Adipocyte (in vitro differentiated cells): ENCODE measurements at places on chromosomes 7 and 10.

DNA sequence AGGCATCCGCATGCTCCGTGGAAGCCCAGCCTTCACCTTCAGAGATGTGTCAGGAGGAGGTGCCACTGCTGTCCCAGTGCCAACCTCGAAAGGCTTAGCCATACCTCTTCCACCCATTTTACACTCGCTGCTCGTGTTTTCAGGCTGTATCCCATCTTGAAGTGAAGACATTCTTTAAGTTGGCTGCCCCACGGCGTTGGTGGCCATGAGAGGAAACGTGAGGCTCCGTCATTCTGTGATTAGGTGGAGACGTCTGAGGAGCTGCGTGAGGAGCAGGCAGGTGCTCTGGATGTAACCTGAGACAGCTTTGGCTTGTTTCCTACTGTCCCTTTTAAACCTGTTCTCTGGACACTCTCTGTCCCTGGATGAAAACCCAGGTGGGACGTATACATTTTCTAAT is 159.9 kb upstream of the RNF32 start:
- no peak for DNase-seq

GRCh38 chr10:97518301-97519043 is 19.7 kb downstream of the UBTD1 start:
- DNase-seq: peak; percentile 26

DNA sequence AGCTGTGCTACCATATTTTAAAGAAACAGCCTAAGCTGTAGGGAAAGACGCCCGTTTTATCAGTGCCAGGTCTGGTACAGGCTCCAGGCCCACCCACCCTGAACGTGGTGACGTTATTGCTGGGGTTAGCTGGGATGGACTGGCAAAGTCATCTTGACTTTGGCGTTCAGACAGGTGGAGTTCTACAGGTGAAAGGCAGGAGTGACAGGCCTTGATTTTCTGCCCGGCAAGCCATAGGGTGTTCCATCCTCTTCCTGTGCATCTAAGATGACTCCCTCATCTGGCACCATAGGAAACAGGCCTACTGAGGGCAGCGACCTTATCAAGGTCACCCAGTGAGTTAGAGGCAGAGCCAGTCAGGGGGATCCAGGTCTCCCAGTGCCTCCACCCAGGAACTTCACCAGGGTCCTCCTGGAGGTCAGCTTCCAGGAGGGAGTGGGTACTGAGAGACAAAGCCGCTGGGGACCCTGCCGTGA is 41.6 kb downstream of the HK1 start:
- DNase-seq: no peak

GRCh38 chr7:73971322-73971703 is 56.7 kb upstream of the ELN start:
- no peak for DNase-seq

DNA sequence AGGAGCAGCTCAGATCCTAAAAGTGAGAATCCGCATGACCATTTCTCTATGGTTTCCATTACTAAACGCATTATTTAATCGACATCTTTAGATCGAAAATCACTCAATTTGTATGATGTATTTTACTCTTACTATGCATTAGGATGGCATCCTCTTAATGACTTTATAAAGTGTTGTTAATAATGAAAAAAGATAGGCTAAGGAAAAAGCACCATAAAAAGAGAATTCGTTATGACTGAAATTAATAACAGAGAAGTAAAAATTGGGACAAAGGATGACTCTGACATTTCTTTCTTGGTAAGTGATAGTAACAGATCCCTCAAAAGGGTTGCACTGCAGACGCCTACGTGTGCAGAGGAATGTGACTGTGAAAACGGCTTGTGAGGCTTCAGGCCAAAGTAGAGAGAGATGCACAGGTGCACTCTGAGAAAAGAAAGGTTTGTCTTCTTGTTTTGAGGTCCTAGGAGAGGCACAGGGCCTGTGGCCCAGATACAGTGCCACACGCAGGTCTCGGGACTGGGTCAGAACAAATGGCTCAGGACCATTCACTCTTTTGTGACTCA is 23.0 kb upstream of the RBM33 start:
- DNase-seq: no peak

- peak; percentile 64 for DNase-seq
Measured at GRCh38 chr10:98267894-98268693, at the start of gene LOXL4. Gene LOXL4 (minus strand): TSS chr10:98268194. CDS start chr10:98263019, 5,175 bp downstream.

- DNase-seq: peak; percentile 59
Measured at GRCh38 chr7:82442492-82443035, 1.0 kb downstream of the CACNA2D1 start.

GRCh38 chr7:130037703-130038102 is 13.5 kb downstream of the ZC3HC1 start:
- peak; percentile 59 for DNase-seq

GRCh38 chr10:109343293-109343692 is 580.0 kb downstream of the XPNPEP1 start:
- DNase-seq: no peak

DNA sequence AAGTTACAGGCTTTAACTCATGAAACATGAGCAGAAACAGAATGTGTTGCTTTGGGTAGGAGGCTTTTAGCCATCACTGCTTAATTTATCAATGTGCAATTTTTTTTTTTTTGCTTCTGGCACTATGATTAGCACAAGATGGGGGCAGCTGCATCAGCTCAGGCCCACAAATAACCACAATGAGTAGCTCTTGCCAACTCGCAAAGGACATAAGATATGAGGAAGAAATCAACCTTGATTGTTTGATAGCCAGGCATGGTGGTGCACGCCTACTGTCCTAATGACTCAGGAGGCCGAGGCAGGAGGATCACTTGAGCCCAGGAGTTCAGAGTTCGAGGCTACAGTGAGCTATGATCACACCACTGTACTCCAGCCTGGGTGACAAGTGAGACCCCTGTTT is 12.3 kb downstream of the NOD1 start:
- DNase-seq: no peak

- no peak for DNase-seq
Measured at GRCh38 chr7:39753823-39754325, 130.5 kb downstream of the RALA start.

- no peak for DNase-seq
Measured at GRCh38 chr7:139733751-139734150, 44.0 kb downstream of the HIPK2 start.

DNA sequence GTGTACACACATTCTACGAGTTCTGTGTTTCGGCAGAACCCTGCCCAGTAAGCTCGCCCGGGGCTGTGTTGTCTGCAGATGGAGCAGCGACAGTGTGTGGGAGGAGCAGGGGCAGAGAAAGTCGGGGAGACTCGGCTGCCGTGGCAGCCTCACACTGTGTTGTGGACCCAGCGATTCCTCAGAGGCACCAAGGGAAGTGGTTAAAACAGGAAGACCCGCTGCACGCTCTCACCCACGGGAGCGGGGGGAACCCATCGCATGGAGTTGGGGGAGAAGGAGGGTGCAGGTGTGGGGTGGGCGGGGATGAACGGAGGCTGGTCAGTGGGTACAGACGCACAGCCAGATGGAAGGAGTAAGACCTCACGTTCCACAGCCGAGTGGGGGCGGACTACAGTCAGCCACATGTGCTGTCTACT is 250.2 kb downstream of the ELFN1 start:
- no peak for DNase-seq

DNA sequence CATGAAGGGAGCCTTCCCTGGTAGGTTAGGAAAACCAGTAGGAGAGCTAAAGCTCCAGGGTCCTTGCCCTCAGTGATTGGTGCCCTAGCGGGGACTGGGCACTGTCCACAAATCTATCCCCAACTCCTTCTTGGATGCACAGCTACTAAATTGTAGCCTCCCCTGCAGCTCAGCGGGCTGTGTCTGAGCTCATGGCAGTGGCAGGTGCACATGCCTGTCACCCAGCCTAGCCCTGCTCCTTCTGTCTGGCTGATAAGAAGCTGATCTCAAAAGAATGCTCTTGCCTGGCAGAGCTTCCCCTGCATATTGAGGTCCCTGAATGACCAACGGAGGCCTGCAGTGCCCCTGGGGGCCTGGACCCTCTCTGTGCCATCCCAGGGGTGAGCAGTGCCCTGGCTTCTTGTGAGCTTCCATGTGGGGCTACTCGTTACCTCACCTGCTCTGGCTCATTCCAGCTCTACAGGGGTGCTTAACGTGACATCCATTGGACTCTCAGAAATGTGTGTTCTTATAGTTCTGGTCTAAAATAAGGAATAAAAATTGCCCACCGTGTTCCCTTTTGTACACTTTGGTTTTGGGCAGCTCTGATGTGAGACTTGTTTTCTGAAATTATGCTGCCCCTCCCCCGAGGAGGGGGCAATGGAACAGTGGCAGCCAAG is 59.8 kb upstream of the ANTXRL start:
- DNase-seq: no peak

GRCh38 chr7:106534271-106534846 is 126.6 kb downstream of the CCDC71L start:
- DNase-seq: no peak

- peak; percentile 7 for DNase-seq
Measured at GRCh38 chr7:27962273-27962672, 218.3 kb downstream of the JAZF1 start.

DNA sequence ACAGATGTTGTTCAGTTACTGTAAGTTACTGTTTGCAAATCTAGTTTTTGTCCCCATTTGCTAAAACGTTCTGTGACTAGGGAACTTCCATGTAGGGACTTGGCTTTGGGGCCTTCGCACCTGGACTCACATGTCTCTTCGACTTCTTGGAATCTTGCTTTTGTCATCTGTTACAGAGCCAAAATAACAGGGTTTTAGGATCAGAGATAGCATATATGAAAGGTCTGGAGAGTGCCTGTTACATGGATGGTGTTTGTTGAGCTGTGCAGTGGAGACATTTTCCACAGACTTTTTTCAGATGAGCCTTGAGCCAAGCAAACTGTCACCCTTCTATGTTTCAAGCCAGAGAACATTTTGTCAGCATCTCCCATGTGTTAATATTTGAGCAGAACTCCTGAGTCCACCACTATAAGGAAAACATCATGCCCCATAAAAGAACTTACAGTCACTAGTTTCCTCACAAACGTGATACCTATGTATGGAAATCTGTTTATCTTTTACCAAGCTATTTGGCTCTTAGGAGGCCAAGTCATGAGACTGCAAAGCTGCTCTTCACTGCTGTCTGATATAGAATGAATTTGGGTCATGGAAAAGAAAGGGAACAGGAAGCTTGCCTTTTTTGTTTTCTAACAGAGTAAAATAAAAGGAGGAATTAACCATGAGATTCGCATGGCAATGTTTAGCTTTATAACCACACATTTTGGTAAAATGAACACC is 818.6 kb upstream of the IGFBP3 start:
- DNase-seq: no peak

- no peak for DNase-seq
Measured at GRCh38 chr10:9024210-9024609, 969.7 kb downstream of the GATA3 start.

- DNase-seq: peak; percentile 1
Measured at GRCh38 chr10:107733328-107734130, 569.0 kb upstream of the SORCS1 start.

DNA sequence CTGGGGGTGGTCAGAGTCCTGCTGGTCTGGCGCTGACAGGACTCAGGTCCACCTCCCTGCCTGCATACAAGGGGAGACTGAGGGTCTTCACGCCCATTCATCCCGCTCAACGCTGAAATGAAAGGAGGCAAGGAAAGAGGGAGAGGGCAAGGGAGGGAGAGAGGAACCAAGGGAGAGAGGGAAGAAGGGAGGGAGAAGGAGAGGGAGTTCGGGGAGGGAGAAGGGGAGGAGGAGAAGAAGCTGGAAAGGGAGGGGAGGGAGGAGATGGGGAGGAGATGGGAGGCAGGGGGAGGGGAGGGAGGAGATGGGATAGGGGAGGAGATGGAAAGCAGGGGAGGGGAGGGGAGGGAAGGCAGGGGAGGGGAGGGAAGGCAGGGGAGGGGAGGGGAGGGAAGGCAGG is 69.4 kb upstream of the INPP5A start:
- no peak for DNase-seq

GRCh38 chr7:44797329-44798258 is 1.1 kb downstream of the PPIA start:
- DNase-seq: peak; percentile 95

- no peak for DNase-seq
Measured at GRCh38 chr7:50723173-50723572, 59.5 kb downstream of the GRB10 start.

DNA sequence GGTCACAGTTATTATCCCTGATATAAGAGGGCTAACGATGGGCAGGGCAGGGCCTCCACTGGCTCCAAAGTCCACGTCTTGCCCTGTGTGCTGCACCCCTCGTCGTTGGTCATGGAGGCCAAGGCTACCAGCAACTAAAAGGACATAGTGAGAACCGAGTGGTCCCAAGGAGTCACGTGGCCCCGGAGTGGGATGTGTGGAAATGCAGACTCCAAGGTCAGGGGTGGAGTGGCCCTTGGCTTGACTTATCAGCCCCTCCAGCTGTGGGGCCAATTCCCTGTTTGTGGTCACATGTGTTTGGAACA is 30.7 kb downstream of the BTBD16 start:
- no peak for DNase-seq

DNA sequence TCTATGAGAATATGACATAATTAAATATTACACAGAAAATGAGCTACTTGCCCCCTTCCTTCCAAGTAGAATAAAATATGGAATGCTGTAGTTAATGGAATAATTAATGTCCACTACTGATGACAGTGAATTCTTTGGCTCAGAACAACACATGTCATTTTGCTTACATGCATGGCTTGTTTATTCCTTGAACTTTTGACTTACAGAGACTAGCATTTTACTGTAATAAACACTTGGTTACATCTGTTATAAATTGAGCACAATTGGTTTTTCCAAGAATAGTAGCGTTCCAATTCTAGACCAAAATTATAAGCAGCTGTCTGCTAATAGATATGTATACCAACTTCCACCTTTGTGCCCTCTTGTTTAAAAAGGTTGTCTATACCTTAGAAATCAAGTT is 286.7 kb downstream of the OTUD1 start:
- no peak for DNase-seq

DNA sequence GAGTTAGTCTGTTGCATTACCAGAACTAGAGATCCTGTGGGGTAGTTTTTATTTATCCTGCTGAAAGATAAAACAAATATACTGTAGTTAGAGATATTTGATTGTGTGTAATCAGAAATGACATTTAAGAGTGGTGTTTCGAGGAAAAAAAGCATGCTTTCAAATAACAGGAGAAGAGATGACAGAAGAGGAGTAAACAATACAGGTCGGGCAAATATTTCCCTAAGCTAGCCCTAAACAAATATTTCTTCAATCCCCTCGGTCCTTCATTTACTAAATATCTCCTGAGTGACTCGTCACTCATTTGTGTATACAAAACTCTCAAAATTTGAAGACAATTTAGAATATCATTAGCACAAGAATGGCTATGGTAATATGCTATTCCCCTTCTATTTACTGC is 219.7 kb upstream of the FERD3L start:
- DNase-seq: no peak

GRCh38 chr10:62384057-62384446 is 9.9 kb downstream of the ZNF365 start:
- DNase-seq: peak; percentile 70

- DNase-seq: peak; percentile 67
Measured at GRCh38 chr7:107934991-107935770, 44.2 kb downstream of the DLD start.
